Thymus (tissue), 14 donors: ENCODE measurements at places on chromosomes 11 and 22.

DNA sequence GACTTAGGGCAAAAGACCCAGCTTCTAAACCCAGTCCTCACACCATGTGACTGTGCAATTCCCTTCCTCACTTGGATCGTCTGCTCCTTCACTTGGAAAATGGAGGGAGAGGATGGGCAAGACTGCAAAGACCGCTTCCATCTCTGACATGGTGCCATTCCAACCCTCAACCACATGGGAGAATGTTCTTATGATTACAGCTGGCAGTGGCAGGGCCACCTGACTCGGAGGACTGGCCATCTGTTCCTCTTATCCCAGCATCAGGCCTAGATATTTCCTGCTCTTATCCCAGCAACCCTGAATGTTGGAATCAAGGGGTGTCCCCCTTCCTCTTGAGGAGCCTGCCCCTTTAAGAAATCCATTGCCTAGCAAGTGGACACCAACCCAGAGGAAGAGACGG lies 15.4 kb downstream of the DSCAML1 start:
- H3K4me3 ChIP-seq, result no peak overlapping the region
- no peaks in the 10 kb centered on the region for H3K36me3 ChIP-seq

GRCh38 chr22:26893173-26894110 lies 236.1 kb downstream of the MIAT start:
- no peak overlapping the region for H3K27ac ChIP-seq
- H3K4me3 ChIP-seq, result no peak overlapping the region
- peaks cover 17% of the 10 kb centered on the region for H3K27me3 ChIP-seq

DNA sequence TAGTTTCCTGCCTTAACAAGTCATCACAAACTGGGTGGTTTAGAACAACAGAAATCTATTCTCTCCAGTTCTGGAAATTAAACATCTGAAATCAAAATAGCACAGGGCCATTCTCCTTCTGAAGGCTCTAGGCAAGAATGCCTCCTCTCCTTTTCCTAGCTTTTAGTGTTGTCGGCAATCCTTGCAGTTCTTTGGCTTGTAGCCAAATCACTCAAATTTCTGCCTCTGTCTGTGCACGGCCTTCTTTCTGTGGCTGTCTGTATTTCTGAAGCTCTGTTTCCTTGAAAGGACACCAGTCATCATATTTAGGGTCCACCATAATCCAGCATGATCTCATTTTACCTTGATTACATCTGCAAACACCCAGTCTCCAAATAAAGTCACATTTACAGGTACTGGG lies 795.5 kb downstream of the METTL15 start:
- no peaks in the 10 kb centered on the region for H3K27me3 ChIP-seq
- H3K4me1 ChIP-seq, result no peaks in the 10 kb centered on the region
- H3K27ac ChIP-seq, result no peak overlapping the region
- no peaks in the 10 kb centered on the region for H3K36me3 ChIP-seq
- no peak for DNase-seq

- no peak for DNase-seq
- H3K27me3 ChIP-seq, result no peaks in the 10 kb centered on the region
- no peaks in the 10 kb centered on the region for H3K4me1 ChIP-seq
- H3K36me3 ChIP-seq, result no peaks in the 10 kb centered on the region
Measured at GRCh38 chr22:35959121-35959800, 69.4 kb downstream of the RBFOX2 start.

DNA sequence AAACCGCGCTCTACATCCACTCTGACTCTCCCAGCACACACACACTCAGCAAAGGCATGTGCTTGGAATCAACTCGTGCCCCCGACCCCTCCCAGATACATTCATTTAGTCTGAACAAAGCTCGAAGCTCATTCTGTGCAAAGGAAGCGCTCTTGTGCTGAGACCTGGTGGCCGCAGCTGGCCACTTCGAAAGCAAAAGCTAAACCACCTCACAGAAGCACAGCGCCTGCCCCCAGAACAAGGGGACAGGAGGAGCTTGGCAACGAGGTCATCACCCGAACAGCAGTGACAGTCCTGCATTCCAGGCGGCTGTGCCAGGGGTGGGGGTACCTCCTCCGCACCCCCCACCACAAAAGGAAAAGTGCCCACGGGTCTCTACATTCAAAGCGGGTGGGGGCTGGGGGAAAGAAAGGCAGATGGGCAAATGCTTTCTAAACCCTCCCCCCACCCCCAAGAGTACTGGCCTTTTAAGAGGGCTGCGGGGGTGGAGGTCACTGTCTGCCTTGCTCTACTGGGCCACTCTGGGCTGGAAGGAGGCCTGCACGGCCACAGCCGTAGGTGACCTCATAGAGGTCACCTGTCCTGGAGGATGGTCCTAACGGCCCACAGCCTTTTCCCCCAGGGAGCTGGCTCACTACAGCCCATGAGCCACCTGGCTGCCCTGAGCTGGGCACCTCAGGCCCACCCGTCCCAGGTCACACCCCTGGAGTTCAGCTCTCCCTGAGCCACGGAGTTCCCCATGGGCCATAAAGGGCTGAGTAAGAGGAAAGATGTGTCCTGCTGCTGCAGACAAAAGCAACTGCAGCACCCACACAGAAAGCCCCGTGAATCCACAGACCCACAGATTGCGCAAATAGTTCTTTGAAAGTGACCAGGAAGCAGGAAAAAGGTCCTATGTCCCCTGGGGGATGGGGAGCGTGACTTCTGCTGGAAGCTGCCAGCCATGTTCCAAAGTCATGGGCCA lies 21.3 kb downstream of the CBX7 start:
- no peaks in the 10 kb centered on the region for H3K36me3 ChIP-seq
- DNase-seq, result no peak

DNA sequence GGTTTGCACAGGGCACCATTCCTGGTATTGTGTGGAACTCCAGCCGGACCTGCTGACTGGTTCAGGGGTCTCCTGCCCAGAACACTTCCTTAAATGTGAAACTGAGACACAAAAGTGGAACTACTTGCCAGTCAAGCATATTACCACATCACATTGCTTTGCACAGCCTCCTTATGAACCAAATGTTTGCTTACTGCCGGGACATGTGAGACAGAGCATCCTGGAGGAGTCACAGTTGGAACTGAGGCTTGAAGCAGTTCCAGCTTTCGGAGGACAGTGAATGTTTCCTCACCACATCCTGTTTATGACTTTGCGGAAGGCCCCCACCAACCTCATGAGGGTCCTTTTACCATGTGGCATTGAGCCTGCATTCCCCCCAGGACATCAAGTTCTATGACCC lies 105.8 kb upstream of the ARHGAP42 start:
- DNase-seq, result no peak
- H3K27ac ChIP-seq, result no peak overlapping the region
- H3K4me3 ChIP-seq, result no peak overlapping the region
- H3K36me3 ChIP-seq, result no peaks in the 10 kb centered on the region

GRCh38 chr11:12835286-12835685 lies 161.1 kb downstream of the TEAD1 start:
- H3K27ac ChIP-seq, result no peak overlapping the region
- no peak overlapping the region for H3K4me3 ChIP-seq
- no peaks in the 10 kb centered on the region for H3K4me1 ChIP-seq
- no peaks in the 10 kb centered on the region for H3K36me3 ChIP-seq
- H3K27me3 ChIP-seq, result no peaks in the 10 kb centered on the region

GRCh38 chr11:129324533-129325175 lies 51.0 kb upstream of the BARX2 start:
- H3K4me1 ChIP-seq, result no peaks in the 10 kb centered on the region
- H3K36me3 ChIP-seq, result no peaks in the 10 kb centered on the region
- H3K27me3 ChIP-seq, result no peaks in the 10 kb centered on the region
- no peak for DNase-seq
- H3K4me3 ChIP-seq, result no peak overlapping the region

- no peak for DNase-seq
- H3K4me1 ChIP-seq, result peaks cover 12% of the 10 kb centered on the region
- no peaks in the 10 kb centered on the region for H3K27me3 ChIP-seq
- no peak overlapping the region for H3K27ac ChIP-seq
- H3K36me3 ChIP-seq, result peaks cover 2% of the 10 kb centered on the region
- H3K4me3 ChIP-seq, result no peak overlapping the region
Measured at GRCh38 chr22:45351956-45352355, 42.2 kb downstream of the FAM118A start.

- H3K4me3 ChIP-seq, result no peak overlapping the region
- no peak for DNase-seq
- H3K4me1 ChIP-seq, result no peaks in the 10 kb centered on the region
- H3K27me3 ChIP-seq, result peaks cover 11% of the 10 kb centered on the region
- no peak overlapping the region for H3K27ac ChIP-seq
- H3K36me3 ChIP-seq, result no peaks in the 10 kb centered on the region
Measured at GRCh38 chr11:7257724-7258123, 6.0 kb downstream of the SYT9 start.

DNA sequence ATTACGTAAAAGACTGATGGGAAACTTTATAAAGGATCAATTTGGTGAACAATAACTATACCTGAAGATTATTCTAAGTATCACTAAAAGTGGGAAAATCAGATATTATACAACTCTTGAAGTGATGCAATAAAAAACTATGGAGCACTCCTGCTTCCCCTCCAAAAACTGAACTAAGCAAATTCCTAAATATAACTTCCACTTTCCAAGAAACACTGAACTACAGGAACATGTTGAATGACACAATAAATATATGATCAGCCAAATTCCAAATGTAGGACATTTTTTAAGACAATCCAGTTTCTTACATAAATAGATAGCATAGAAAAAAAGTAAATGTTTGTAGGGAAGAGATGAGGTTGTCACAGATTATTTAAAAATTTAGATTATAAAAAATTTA lies 102.1 kb upstream of the APOA1 start:
- no peak overlapping the region for H3K27ac ChIP-seq
- H3K4me1 ChIP-seq, result no peaks in the 10 kb centered on the region
- no peak overlapping the region for H3K4me3 ChIP-seq

- H3K4me3 ChIP-seq, result no peak overlapping the region
- H3K36me3 ChIP-seq, result no peaks in the 10 kb centered on the region
- no peak overlapping the region for H3K27ac ChIP-seq
- DNase-seq, result no peak
- no peaks in the 10 kb centered on the region for H3K27me3 ChIP-seq
Measured at GRCh38 chr22:21070690-21071615, 25.2 kb downstream of the LRRC74B start.

DNA sequence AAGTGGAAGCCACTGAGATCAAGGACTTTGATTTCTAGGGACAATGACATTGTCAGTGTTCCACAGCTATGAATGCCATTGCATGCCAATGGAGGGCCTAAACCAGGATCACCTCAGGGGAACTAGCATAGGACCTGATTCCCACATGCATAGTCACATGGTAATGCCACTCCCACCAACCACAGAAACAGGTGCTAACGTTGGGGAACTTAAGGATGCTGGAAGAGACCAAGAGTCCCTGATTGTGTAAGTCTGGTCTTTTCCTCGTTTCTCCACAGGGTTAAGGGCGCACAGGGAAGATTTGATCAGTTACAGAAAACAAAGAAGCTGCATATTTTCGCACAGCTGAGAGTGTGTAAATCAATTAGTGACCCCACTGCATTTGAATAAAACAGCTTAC lies 59.4 kb upstream of the CD44 start:
- DNase-seq, result no peak
- no peaks in the 10 kb centered on the region for H3K36me3 ChIP-seq
- no peak overlapping the region for H3K4me3 ChIP-seq
- H3K4me1 ChIP-seq, result peaks cover 71% of the 10 kb centered on the region

DNA sequence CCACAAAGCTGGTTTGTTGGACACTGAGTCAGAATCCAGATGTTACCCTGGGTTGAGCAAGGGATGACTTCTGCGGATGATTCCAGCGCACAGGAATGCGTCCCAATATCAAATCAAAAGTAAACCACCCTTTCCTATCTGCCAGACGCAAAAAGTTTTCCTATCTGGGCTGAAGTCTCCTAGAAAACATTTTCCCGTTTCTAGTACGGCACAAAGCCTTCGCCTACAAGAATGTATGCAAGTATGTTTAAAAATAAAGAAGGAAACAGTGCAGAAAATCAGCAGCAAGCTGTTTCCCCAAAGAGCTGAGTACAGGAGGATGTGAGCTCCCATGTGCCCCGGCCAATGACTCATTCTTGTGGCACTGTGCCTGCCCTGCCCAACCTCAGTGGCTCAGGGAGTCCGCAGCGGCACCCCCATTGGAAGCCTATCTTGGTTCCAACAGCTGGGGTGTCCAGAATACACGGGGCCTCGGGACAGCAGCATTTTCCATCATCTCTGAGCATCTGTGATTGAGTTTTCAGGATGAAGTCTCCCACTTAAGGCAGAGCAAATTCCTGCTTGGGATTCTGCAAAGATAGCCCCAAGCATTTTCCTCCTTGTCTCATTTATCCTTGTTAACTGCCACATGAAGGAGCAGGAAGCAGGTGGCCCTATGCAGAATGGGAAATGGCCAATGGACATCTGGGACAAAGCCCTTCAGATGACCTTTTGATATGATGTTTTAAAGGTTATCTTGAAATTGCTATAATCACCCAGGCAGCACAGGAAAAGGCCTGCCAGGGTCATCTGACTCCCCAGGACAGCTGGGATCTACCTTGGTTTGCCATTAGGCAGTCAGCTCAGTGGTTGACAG lies 17.5 kb downstream of the KCNJ5 start:
- peaks cover 66% of the 10 kb centered on the region for H3K27me3 ChIP-seq
- no peak for DNase-seq
- no peaks in the 10 kb centered on the region for H3K36me3 ChIP-seq
- peak overlapping the region; percentile 51 for H3K27ac ChIP-seq
- no peak overlapping the region for H3K4me3 ChIP-seq

DNA sequence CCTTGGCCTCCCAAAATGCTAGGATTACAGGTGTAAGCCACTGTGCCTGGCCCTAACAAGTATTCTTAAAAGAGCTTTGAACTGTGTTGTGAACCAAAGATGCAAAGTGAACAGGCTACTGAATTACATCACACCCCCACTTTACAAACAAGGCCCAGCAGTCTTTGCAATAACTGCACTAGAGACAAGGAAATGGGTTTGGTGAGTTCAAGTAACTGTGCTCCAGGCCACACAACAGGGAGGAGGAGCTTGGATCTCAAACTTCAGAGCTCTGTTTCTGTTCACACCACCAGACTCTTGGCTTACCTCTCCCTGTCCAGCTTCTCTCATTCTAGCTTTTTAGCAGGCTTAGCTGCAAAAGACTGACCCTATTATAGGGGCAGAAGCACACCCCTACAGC lies 30.4 kb upstream of the RASL10A start:
- H3K4me1 ChIP-seq, result no peaks in the 10 kb centered on the region
- no peaks in the 10 kb centered on the region for H3K27me3 ChIP-seq
- no peak for DNase-seq
- H3K27ac ChIP-seq, result no peak overlapping the region
- H3K4me3 ChIP-seq, result no peak overlapping the region
- peaks cover 91% of the 10 kb centered on the region for H3K36me3 ChIP-seq

DNA sequence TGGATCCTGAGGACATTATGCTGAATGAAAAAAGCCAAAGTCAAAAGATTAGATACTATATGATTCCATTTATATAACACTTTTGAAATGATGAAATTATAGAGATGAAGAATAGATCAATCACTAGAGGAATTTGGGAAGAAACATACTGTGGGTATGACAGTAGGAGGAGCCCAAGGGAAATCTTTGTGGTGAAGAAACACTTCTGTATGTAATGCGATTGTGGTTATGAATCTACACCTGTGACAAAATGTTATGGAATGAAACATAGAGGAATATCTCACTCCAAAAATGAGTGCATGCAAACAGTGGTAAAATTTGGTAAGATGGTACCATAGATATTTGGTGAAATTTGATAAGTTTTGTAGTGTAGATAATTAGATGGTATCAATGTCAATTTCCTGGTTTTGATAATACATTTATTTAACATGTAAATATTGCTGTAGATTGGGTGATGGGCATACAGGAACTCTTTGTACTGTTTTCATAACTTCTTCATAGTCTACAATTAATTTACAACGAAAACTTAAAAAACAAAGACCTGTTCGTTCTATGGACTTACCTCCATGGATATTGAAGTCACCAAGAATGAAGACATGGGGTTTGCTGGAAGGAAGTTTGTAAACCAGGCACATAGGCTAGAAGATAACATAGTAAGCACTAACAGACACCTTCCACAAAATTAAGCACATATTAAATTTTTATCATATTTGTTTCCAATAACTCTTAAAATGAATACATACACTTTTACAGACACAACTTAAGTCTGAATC lies 11.5 kb downstream of the MRGPRX1 start:
- no peaks in the 10 kb centered on the region for H3K36me3 ChIP-seq
- H3K27ac ChIP-seq, result no peak overlapping the region
- H3K4me1 ChIP-seq, result no peaks in the 10 kb centered on the region
